ENCODE measurements at places on chromosomes 5 and 9. TPM values are rescaled to one million over a fixed set of nuclear protein-coding genes. Genes with fewer than 3 reads are reported as not detected.

DNA sequence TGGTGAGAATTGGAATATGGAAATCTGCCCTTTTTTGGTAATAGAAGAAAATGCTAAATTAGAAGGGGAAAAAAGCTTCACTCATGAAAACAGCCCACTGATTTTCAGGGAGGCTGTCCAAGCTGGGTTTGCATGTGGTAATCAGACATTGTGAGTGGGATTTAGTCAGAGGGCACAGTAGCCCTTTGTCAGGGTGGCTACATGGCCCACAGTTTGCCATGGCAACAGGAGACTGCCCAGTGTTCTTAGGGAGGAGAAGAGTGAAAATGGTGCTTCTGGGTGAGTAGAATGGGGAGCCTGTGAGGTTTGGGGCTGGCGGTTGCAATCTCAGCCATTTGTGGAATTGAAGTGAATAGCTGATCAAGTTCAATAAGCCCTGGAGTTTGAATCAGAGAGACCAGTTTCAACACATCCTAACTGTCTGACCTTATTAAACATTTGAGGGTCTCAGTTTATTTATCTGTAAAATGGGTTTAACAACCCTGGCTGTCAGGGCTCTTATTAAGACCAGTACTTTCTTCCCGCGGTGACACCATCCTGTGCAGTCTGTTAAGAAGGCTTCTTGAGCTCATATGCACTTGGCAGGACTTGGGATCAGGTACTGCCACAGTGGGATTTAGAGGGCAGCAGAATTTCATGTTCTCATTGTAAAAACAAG is 107.6 kb upstream of the TNC start:
- no peak for DNase-seq
- no peaks in the 10 kb centered on the region for H3K4me1 ChIP-seq
- no peaks in the 10 kb centered on the region for H3K36me3 ChIP-seq
- H3K27ac ChIP-seq: no peak overlapping the region

GRCh38 chr5:61614606-61615005 is 282.5 kb downstream of the ZSWIM6 start:
- no peak overlapping the region for H3K27ac ChIP-seq
- DNase-seq: no peak
- H3K27me3 ChIP-seq: peaks cover 2% of the 10 kb centered on the region
- no peaks in the 10 kb centered on the region for H3K4me1 ChIP-seq
- no peak overlapping the region for H3K4me3 ChIP-seq
- no peaks in the 10 kb centered on the region for H3K36me3 ChIP-seq

DNA sequence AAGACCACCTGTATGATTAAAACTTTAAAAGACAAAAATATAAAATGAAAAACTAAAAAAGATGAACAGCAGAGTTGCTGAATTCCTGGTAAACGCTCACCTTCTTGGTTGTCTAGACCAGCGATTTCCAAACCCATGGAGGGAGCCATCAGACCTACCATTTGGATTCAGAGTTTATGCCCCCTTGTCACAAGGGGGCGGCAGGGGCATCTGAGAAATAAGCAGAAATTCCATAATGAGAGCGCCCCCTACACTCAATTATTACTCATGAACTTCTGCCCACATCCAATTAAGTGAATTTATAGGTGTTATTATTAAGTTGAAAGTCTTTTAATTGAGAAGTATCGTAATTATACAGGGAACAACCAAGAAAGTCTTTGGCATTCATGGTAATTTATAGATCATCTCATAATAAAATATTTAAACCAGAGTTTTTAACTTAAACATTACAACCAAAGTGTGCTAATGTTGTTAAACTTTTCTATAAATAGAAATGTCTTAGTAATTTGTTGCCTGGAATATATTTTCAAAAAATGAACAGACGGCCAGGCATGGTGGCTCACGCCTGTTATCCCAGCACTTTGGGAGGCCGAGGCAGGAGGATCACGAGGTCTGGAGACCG is 35.2 kb upstream of the SPATA31C2 start:
- no peaks in the 10 kb centered on the region for H3K36me3 ChIP-seq
- DNase-seq: peak; percentile 24
- no peak overlapping the region for H3K4me3 ChIP-seq
- peak overlapping the region; percentile 29 for H3K27ac ChIP-seq
- no peaks in the 10 kb centered on the region for H3K4me1 ChIP-seq

GRCh38 chr5:113447498-113448050 is 12.8 kb upstream of the TSSK1B start:
- no peak overlapping the region for H3K4me3 ChIP-seq
- H3K4me1 ChIP-seq: no peaks in the 10 kb centered on the region
- peaks cover 9% of the 10 kb centered on the region for H3K27me3 ChIP-seq
- no peaks in the 10 kb centered on the region for H3K36me3 ChIP-seq

DNA sequence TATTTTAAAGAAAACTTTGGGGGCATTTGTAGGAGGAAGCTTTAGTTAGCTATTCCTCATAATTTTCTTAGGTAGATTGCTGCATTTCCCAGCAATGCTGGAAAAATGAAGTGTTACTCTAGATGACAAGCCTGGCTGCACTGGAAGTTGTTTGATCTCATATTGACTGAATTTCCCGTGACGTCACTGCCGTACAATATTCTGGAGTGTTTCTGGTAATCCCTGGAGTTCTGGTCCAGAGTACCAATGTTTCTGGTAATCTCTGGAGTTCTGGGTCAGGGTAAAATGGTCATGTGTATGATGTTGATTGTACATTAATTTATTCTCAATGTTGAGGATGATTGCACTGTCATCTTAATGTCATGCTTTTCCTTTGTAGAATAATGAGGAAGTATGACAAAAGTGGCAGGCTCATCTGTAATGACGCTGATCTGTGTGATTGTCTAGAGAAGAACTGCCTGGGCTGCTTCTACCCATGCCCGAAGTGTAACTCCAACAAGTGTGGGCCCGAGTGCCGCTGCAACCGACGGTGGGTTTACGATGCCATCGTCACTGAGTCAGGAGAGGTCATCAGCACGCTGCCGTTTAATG is 26.2 kb downstream of the ARL14EPL start:
- no peak for DNase-seq
- H3K4me1 ChIP-seq: no peaks in the 10 kb centered on the region
- H3K27ac ChIP-seq: no peak overlapping the region
- H3K36me3 ChIP-seq: no peaks in the 10 kb centered on the region
- peaks cover 2% of the 10 kb centered on the region for H3K27me3 ChIP-seq
- H3K4me3 ChIP-seq: no peak overlapping the region

- DNase-seq: no peak
- H3K4me3 ChIP-seq: no peak overlapping the region
- H3K27me3 ChIP-seq: no peaks in the 10 kb centered on the region
- H3K27ac ChIP-seq: no peak overlapping the region
- H3K4me1 ChIP-seq: no peaks in the 10 kb centered on the region
Measured at GRCh38 chr5:57318251-57318650, 144.4 kb downstream of the GPBP1 start.

DNA sequence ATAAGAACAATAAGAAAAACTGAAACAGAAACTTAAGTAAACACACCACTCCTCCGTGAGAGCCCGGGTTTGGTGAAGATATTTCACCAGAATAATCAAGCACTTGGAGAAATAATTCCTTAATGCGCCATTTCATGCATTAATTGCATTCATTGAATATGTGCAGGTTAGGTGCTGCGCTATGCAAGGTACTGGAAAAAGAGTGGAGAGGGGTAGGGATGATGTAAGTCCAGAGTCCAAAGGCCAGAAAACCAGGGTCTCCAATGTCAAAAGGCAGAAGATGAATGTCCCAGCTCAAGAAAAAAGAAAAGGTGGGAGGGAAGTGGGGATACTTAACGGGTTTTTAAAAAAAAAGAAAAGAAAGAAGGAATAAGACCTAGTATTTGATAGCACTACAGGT is 669 bp upstream of the ZFP37 start:
- H3K4me1 ChIP-seq: no peaks in the 10 kb centered on the region
- H3K4me3 ChIP-seq: peak overlapping the region; percentile 68
- H3K36me3 ChIP-seq: no peaks in the 10 kb centered on the region
- no peak for DNase-seq
- H3K27ac ChIP-seq: peak overlapping the region; percentile 75
- no peaks in the 10 kb centered on the region for H3K27me3 ChIP-seq

GRCh38 chr9:131587331-131587730 is 42.0 kb downstream of the PRRT1B start:
- no peak for DNase-seq
- no peaks in the 10 kb centered on the region for H3K4me1 ChIP-seq
- no peaks in the 10 kb centered on the region for H3K27me3 ChIP-seq
- no peaks in the 10 kb centered on the region for H3K36me3 ChIP-seq

GRCh38 chr9:1532171-1532570 is 482.0 kb downstream of the DMRT2 start:
- H3K4me1 ChIP-seq: no peaks in the 10 kb centered on the region
- H3K36me3 ChIP-seq: no peaks in the 10 kb centered on the region

DNA sequence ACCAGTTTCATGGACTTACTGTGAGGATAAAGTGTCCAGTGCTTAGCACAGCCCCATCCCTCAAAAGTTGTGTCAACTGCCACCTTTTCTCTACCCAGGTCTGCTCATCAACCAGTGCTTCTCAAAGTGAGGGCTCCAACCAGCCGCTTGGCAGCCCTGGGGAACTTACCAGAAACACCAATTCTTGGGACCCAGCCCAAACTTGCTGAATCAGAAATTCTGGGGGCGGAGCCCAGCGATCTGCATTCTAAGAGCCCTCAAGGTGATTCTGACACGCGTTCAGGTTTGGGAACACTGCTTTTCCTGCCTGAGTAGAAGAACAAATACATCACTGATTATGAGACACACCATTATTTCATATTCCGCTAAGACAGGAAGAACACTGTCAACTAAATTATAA is 132.0 kb downstream of the NSG2 start:
- H3K27ac ChIP-seq: no peak overlapping the region
- H3K4me1 ChIP-seq: no peaks in the 10 kb centered on the region
- H3K4me3 ChIP-seq: no peak overlapping the region
- no peak for DNase-seq

GRCh38 chr5:165224366-165225045 is 1719.1 kb downstream of the MAT2B start:
- H3K36me3 ChIP-seq: no peaks in the 10 kb centered on the region
- no peak for DNase-seq
- no peak overlapping the region for H3K4me3 ChIP-seq
- H3K27ac ChIP-seq: no peak overlapping the region
- H3K27me3 ChIP-seq: no peaks in the 10 kb centered on the region
- H3K4me1 ChIP-seq: no peaks in the 10 kb centered on the region

F2R gene
- total RNA-seq: 26.0 TPM

SGCD gene
- total RNA-seq: not detected

ARAP3 gene
- total RNA-seq: 2.5 TPM

SKIC3 gene
- total RNA-seq: 69.1 TPM

ADAMTS2 gene
- total RNA-seq: 0.13 TPM
